ENCODE measurements at places on chromosomes 1 and 21.

GRCh38 chr21:43850728-43851295, 14.2 kb upstream of the AGPAT3 start:
- no peak for DNase-seq

GRCh38 chr1:16152481-16153087, 3.3 kb downstream of the EPHA2 start:
- no peak for DNase-seq

- no peak for DNase-seq
These were observed 3.4 kb downstream of the ATP1A4 start for GRCh38 chr1:160154790-160155189.

DNA sequence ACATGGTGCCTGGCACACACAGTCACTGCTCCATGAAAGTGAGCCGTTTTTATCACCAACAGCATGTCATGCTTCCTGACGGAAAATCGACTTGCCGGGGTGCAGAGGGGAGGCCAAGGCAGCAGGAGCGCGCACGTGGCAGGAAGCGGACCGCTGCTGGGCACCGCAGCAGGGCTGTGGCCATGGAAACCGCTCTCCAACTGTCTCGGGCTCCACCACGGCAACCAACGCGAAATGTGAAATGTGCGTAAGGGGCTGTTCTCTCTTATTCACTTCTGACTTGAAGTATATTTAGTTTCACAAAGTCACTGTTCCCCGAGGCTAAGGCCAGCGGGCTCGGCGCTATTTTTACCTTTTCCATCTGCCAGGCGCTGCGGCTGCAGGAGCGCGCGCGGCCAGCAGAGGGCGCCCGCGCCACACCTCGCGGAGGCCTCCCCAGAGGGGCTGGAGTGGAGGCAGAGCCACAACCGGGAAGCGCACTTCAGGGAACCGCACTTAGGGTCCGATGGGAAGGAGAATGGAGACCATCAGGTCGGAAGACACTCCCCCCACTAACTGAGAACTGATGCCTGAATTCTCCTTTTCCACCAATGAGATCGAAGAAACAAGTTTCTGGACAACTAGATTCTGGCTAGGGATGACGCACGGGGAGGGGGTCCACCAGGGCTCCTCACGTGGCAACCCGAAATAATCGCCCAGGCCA, 19.7 kb downstream of the RCC2 start:
- DNase-seq, result no peak

- no peak for DNase-seq
These were observed 113.6 kb upstream of the GRIK3 start for GRCh38 chr1:37147906-37148305.

DNA sequence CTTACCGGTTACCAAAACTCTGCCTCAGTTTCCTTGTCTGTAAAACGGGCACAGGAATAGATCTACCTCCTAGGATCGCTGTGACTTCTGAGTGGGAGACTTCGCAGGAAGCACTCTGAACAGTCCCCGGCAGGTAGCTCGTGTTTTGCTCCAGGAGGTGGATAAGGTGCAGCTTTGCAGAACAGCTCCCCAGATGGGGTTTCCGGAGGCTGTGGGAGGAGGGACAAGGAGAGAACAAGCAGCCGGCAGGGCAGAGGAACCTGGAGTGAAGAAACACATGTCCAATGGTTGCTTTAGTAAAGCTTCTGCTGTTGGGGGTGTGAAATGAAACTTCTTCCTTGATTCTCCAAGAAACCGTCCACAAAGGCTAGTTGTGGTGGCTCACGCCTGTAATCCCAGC, 95.5 kb upstream of the TARDBP start:
- no peak for DNase-seq

DNA sequence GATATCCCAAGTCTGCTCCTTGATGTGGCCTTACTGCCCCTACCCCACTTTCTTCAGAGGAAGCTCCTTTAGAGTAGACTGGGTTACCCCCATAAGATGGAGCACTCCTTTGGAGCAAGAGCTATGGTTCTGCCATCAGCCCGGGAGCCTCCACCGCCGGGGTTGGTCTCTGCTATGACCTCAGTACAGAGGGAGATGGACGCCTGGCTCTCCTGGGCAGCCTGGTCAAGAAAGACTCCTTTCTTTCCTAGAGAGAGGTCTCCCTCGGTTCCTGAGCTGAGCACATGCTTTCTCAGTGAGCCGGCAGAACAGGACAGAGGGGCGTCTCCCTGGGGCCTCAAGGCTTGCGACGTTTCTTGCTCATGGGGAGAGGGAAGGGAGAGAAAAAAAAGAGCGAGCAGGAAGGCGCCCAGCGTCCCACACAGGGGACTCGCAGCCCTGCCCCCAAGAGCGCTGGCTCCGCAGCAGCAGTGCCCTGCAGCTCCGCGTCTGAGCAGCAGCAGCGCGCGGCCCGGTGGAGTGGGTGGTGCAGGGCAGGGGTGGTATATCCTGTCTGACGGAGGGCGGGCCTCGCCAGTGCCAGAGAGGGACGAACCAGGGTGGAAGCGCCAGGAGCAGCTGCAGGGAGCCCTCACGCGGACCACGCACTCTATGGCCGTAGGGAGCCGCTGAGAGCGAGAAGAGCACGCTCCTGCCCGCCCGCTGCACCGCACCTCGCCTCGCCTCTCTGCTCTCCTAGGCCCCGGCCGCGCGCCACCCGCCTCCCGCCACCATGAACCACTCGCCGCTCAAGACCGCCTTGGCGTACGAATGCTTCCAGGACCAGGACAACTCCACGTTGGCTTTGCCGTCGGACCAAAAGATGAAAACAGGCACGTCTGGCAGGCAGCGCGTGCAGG, at the start of gene PKP1:
TSS of gene PKP1 (plus strand) at position 576 of the 899 bp plus-strand sequence. CDS start at position 773, 197 bp downstream.
- no peak for DNase-seq

DNA sequence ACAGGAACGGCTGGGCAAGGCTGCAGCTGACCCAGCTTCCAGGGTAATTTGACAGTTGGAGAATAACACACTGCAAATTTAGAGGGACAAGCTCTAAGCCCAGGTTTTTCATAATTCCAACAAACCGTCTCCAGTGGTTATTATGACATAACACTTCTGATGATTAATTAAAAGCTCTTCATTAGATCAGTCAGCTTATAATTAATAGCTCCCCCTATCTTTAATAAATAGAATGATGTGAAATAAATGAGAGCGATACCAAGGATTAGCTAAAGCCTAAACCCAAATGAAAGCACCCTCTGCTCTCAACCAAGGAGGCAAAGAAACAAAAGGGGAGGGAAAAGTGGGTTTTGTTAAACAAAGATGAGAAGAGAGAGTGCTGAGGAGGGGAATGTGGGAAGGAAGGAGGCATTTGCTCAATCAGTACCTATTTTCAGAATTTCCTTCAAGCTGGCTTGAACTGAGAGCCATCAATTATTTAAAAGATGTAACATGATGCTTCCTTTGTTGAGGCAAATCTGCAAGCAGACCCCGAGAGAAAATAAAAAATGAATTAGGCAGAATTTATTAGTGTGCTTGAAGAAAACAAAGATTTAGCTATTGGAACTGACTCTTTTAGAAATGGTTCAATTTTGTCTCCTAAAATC, 221.8 kb upstream of the ESRRG start:
- no peak for DNase-seq

DNA sequence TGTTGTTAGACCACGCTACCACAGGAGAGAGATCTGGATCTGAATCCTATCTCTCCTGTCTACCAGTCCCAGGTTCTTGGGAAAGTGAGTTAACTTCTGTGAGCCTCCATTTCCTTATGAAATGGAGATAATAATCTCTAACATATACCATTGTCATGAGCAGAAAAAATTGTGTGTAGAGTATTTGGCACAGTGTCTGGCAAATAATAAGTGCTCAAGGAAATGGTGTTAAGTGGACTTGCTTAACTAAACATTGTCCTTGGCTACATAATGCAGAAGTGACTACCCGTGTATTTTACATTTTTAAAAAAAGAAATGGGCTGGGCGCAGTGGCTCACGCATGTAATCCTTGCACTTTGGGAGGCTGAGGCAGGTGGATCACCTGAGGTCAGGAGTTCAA, 217.4 kb downstream of the KCNH1 start:
- DNase-seq, result no peak

DNA sequence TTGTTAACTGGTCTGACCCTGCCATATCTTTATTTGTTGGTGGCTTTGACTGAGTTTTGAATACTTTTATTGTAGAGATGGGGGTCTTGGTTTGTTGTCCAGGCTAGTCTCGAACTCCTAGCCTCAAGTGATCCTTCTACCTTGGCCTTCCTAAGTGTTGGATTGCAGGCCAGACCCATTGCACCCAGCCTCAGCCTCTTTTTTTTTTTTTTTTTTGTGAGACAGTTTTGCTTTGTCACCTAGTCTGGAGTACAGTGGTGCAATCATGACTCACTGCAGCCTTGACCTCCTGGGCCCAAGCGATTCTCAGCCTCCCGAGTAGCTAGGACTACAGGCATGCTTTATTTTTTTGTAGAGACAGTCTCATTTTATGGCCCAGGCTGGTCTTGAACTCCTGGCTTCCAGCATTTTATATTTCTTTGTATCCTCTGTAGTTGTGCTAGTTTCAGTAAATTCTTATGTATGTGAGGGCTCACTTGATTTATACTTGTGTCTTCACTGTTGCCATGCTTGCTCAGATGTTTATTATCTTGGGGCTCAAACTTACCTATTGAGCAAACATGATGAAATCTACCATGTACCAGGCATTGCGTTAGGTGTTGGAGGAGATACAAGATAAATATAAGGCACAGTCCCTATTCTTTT, 24.1 kb downstream of the THRAP3 start:
- DNase-seq, result peak; percentile 50

DNA sequence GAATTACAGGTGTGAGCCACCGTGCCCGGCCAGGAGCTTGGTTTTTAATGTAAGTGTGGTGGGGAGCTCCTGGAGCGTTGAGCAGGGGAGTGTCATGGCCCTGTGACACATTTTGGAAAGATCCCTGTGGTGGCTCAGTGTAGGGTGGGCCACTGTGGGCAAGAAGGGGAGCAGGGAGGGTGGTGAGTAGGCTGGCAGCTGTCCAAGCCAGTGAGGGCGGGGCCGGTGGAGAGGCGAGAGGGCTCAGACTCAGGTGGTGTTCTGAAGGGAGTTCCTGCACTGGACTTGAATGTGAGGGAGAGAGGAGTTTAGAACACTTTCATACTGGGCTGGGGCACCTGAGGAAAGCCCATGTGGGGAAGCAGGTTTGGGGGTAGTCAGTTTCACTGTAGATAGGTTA, 3.1 kb upstream of the EVA1B start:
- no peak for DNase-seq

DNA sequence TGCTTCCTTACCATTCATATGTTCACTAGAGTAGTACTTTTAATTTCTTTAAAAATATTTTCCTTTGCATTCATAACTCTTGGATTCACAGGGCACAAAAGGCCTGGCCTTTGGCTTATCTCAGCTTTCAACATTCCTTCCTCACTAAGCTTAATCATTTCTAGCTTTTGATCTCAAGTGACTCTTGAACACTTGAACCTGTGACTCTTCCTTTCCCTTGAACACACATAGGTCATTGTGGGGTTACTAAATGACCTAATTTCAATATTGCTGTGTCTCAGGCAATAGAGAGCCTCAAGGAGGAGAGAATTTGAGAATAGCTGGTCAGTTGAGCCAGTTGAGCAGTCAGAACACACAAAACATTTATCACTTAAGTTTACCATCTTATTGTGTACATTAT, 49.9 kb downstream of the COL11A1 start:
- DNase-seq, result no peak

DNA sequence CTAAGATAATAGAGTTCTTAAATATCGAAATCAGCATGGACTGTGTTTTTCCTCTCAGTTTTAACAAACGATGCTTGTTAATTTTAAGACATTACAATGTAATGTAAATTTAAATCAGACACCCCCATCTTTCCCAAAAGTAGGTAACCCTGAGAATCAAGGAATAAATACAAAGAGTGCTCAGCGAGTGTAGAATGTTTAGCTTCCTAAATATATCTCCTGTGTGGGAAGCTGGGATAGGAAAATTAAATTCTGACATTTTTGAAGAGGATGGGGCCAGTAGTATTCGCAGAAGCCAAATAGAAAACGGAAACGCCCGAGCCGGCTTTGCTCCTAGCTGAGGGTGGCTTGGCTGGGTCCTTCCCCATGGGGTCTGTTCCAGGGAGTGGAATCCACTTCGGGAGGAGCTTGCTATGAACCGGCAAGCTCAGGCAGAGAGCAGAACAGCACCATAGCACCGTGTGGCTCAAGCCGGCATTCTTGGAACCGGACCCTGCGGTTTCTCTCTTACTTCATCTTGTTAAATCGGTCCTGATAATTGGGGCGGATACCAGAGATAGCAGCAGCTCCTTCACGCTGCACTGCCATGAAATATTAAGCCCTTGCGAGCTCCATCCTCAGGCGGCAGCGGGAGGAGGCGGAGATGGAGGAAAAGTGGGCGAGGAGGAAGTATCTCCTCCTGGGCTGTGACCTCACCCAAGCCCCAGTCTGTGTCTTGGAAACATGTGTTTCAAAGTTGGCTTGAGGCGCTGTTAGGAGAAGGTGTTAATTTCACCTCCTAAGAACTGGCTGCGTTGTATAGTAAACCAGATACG, 24.9 kb downstream of the MAP3K7CL start:
- peak; percentile 59 for DNase-seq

DNA sequence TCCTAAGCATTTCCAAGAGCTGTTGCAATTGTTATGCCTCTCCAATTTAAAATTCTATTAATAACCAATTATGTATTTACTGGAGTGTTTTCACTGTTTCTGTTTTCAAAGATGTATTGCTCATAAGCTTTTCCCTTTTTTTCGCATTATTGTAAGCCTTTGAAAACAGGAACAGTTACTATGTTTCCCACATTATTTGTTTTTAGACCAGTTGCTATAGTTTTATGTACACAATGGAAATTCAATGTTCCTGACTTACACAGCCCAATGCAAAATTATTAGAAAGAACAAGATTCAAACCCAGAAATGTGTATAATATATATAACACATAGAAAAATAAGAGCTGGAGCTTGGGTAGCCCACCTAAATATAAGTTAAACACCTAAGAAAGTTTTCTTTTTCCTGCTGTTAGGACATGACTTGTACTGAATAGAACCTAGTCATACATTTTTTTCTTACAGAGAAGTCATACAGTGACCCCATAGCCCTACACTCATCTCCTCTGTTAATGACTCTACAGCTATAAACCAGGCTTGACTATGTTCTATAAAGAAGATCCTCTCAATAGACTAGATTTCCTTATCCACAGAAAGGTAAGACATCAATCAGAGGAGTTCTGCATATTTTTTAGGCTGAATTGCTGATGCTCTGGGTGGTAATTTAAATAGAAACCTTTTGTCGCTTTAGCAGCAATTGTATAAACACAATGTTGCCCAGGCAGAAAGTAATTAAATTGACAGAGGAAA, 299.6 kb downstream of the USH2A start:
- DNase-seq, result no peak

GRCh38 chr1:48561444-48561843, 89.4 kb upstream of the SPATA6 start:
- no peak for DNase-seq

- DNase-seq, result no peak
These were observed 227 bp downstream of the NBL1 start for GRCh38 chr1:19644395-19644680.

GRCh38 chr1:56808410-56808809, 10.8 kb downstream of the FYB2 start:
- no peak for DNase-seq

DNA sequence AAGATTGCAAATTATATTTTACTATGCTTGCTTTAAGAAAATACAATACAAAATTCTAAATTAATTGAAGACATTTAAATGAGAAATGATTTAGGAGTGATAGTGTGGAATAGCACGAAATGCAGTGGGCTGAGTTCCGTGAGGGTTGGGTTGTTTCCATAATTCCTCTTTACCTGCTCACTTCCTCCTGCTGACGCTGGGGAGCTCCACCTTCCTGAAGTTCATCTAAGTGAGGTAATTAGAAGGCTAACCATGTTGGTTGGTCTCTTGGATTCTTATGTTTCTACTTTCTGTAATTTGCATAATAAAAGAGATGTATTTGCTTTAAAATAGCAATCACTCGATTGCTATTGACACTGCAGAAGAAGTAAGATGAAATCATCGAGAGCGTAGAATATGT, 4.7 kb downstream of the OR14I1 start:
- no peak for DNase-seq

GRCh38 chr1:89022167-89022959, at the start of gene GBP3:
Gene GBP3 (minus strand): TSS chr1:89022866. CDS start chr1:89020721, 2,145 bp downstream.
- peak; percentile 36 for DNase-seq
